Transverse colon (tissue), 4 donors: ENCODE measurements at places on chromosomes 2 and 18. TPM values are rescaled to one million over a fixed set of nuclear protein-coding genes. Genes with fewer than 3 reads are reported as not detected.
A peak's percentile ranks its signal among the peaks of the same experiment; 100 is the strongest.

DNA sequence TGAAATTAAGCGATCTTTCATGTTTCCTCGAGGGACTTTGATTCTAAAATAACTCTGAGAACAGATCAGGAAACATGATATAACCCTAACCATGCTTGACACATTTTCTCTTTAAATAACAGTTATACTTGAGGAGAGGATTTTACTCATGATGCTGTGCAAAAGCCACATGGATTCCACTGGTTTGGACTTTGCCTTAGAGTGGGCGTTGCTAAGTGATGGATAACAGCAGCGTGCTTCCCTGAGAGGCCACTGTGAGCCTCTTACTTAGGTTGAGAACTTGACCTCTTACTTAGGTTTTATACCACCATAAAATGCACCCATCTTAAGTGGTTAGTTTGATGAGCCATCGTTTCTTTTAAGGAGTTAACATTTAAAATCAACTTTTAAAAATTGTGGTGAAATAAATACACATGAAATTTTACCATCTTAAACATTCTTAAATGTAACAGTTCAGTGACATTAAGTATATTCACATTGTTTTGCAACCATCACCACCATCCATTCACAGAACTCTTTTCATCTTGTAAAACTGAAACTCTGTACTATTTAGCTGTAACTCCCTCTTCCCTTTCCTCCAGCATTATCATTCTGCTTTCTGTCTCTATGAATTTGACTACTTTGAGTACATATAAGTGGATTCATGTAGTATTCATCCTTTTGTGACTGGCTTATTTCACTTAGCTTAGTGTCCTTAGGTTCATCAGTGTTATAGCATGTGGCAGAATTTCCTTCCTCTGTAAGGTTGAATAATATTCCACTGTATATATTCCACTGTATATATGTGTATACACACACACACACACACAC, 22.6 kb downstream of the ANXA4 start:
- no peaks in the 10 kb centered on the region for H3K36me3 ChIP-seq
- H3K27me3 ChIP-seq, result no peaks in the 10 kb centered on the region
- H3K27ac ChIP-seq, result peak overlapping the region; percentile 19
- peak; percentile 55 for DNase-seq
- H3K4me3 ChIP-seq, result no peak overlapping the region
- peaks cover 64% of the 10 kb centered on the region for H3K4me1 ChIP-seq

Gene MYCN
- not detected for total RNA-seq

DNA sequence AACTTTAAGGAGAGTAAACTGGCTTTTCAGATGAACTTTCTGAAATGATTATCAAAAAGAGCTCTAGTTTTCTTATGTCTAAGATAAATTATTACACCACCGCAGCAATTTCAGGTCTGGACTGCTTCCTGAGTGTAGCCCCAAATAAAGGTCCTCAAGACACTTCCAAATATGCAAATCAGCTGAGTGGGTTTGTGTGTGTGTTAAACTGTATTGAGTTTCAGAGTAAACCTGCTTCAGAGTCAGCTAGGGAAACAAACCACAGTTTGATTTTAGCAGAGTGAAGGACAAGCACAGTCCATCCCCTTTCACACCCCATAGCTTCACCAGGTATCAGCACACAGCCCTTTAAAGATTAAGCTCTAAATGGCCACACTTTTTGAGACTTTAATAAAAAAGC, 168.7 kb downstream of the NRXN1 start:
- H3K4me1 ChIP-seq, result no peaks in the 10 kb centered on the region
- H3K27me3 ChIP-seq, result no peaks in the 10 kb centered on the region
- no peak overlapping the region for H3K4me3 ChIP-seq
- no peaks in the 10 kb centered on the region for H3K36me3 ChIP-seq

- peaks cover 30% of the 10 kb centered on the region for H3K36me3 ChIP-seq
- peaks cover 4% of the 10 kb centered on the region for H3K4me1 ChIP-seq
- no peak overlapping the region for H3K27ac ChIP-seq
- H3K4me3 ChIP-seq, result no peak overlapping the region
- H3K27me3 ChIP-seq, result no peaks in the 10 kb centered on the region
Measured at GRCh38 chr2:65098741-65099140, 31.2 kb downstream of the RAB1A start.

- H3K27me3 ChIP-seq, result no peaks in the 10 kb centered on the region
- H3K4me3 ChIP-seq, result no peak overlapping the region
- no peaks in the 10 kb centered on the region for H3K36me3 ChIP-seq
- DNase-seq, result no peak
- H3K27ac ChIP-seq, result no peak overlapping the region
Measured at GRCh38 chr2:76870581-76870980, 651.6 kb downstream of the LRRTM4 start.

GRCh38 chr2:145914716-145915115, 1394.8 kb upstream of the ZEB2 start:
- no peaks in the 10 kb centered on the region for H3K4me1 ChIP-seq
- no peak overlapping the region for H3K4me3 ChIP-seq
- no peaks in the 10 kb centered on the region for H3K27me3 ChIP-seq
- no peak overlapping the region for H3K27ac ChIP-seq
- H3K36me3 ChIP-seq, result no peaks in the 10 kb centered on the region
- no peak for DNase-seq

Gene CTNNA2
- 1.7 TPM for total RNA-seq

Gene ALPP
- total RNA-seq, result not detected

Gene AGXT
- total RNA-seq, result 0.82 TPM

GRCh38 chr18:39845631-39846030, 2109.4 kb upstream of the PIK3C3 start:
- H3K27me3 ChIP-seq, result peaks cover 12% of the 10 kb centered on the region
- H3K4me1 ChIP-seq, result peaks cover 7% of the 10 kb centered on the region
- no peak overlapping the region for H3K27ac ChIP-seq
- H3K4me3 ChIP-seq, result no peak overlapping the region
- H3K36me3 ChIP-seq, result no peaks in the 10 kb centered on the region
- DNase-seq, result no peak

DNA sequence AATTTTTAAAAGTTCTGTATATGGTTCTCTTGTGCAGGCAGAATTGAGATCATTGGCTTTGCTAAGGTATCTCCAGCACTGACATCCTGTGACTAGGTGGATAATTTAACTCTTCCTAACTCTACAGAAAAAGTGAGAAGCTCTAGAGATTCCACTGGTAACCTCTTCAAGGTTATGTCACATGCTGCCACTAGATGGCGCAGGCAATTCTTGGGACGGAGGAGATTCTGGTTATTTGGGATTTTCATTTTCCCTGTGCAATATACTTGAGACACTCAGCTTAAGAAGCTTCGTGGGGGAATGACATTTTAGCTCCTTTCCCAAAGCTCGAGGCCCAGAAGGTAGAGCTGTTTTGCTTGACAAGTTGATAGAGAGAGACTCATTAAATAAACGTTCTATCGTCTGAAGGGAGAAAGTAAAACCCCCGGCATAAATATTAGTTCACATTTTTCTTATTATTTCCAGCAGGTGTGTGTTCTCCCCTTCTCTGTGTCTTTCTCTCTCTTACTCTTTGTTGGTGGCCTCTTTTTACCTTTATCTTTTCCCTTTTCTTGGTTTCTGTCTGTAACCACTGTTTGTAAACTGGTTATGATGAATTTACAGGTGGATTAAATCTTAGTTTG, 26.6 kb upstream of the LANCL1 start:
- DNase-seq, result peak; percentile 48
- H3K27ac ChIP-seq, result no peak overlapping the region
- H3K4me3 ChIP-seq, result no peak overlapping the region
- H3K4me1 ChIP-seq, result no peaks in the 10 kb centered on the region
- no peaks in the 10 kb centered on the region for H3K27me3 ChIP-seq
- no peaks in the 10 kb centered on the region for H3K36me3 ChIP-seq

DNA sequence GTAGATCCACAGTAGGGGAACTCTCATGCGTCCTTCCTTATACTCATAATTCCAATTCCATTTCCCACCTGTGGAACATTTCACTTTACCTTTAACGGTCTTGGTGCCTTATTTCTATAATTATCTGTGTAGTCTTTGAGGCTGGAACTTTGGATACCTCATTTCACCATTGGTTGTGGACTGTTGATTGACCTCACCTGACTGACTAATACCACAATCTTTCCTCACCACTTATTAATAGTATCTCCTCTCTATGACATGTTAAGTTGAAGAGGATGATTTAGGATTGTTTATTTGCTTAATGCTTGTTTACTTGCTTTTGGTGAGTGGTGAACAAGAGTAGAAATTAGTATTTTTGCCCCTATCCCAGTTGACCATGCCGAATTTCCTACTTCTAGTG, 50.0 kb downstream of the R3HDM1 start:
- DNase-seq, result no peak
- H3K27ac ChIP-seq, result no peak overlapping the region
- H3K4me1 ChIP-seq, result no peaks in the 10 kb centered on the region
- H3K36me3 ChIP-seq, result no peaks in the 10 kb centered on the region
- no peak overlapping the region for H3K4me3 ChIP-seq

DNA sequence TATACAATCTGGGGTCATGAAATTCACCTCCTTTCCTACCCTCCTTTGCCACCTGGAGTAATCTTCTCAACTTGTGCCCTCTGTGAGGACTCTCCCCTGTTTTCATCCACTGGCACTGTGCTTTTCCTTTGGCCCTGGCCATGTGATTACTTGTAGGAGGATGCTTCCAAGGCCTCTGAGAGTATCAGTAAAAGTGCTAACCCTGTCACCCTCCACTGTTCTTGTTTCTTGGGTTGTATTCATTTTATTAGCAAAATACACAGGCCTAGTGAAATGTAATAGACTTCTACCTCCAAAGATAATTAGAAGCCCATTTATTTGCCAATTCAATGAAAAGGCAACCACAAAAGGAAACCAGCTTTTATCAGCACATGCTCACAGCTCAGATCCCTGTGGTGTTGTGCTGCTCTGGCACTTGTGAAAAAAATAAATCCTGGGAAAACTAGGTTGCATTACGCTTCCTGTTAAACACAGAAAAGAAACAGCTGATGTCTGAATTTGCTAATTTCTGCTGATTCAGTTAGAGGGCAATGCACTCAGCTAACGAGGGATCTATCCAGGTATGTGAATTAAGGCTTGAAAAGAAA, 357.5 kb upstream of the ETAA1 start:
- H3K27me3 ChIP-seq, result peaks cover 30% of the 10 kb centered on the region
- H3K27ac ChIP-seq, result no peak overlapping the region
- H3K4me3 ChIP-seq, result no peak overlapping the region
- no peaks in the 10 kb centered on the region for H3K4me1 ChIP-seq

- DNase-seq, result no peak
- H3K36me3 ChIP-seq, result no peaks in the 10 kb centered on the region
- H3K27ac ChIP-seq, result no peak overlapping the region
- peaks cover 12% of the 10 kb centered on the region for H3K27me3 ChIP-seq
- no peak overlapping the region for H3K4me3 ChIP-seq
- peaks cover 5% of the 10 kb centered on the region for H3K4me1 ChIP-seq
Measured at GRCh38 chr2:218031771-218032257, 29.0 kb upstream of the TNS1 start.

GRCh38 chr2:241205086-241205485, 16.6 kb downstream of the ANO7 start:
- no peak for DNase-seq
- H3K36me3 ChIP-seq, result no peaks in the 10 kb centered on the region
- H3K4me1 ChIP-seq, result no peaks in the 10 kb centered on the region
- H3K4me3 ChIP-seq, result no peak overlapping the region
- no peaks in the 10 kb centered on the region for H3K27me3 ChIP-seq

GRCh38 chr2:99890568-99891427, 251.6 kb downstream of the AFF3 start:
- H3K4me1 ChIP-seq, result no peaks in the 10 kb centered on the region
- H3K36me3 ChIP-seq, result no peaks in the 10 kb centered on the region
- H3K4me3 ChIP-seq, result no peak overlapping the region
- no peak for DNase-seq

- peaks cover 73% of the 10 kb centered on the region for H3K4me1 ChIP-seq
- DNase-seq, result no peak
- no peak overlapping the region for H3K4me3 ChIP-seq
- no peaks in the 10 kb centered on the region for H3K36me3 ChIP-seq
Measured at GRCh38 chr2:222864296-222864695, 3.5 kb downstream of the ACSL3 start.

Gene MYO5B
- total RNA-seq, result 111 TPM

Gene EDAR
- total RNA-seq, result not detected

GRCh38 chr2:190802626-190803209, 77.9 kb upstream of the GLS start:
- H3K4me3 ChIP-seq, result no peak overlapping the region
- H3K27ac ChIP-seq, result no peak overlapping the region
- H3K36me3 ChIP-seq, result no peaks in the 10 kb centered on the region
- H3K27me3 ChIP-seq, result no peaks in the 10 kb centered on the region
- H3K4me1 ChIP-seq, result no peaks in the 10 kb centered on the region

Gene C2orf72
- 52.7 TPM for total RNA-seq

Gene DPYSL5
- 0.32 TPM for total RNA-seq

DNA sequence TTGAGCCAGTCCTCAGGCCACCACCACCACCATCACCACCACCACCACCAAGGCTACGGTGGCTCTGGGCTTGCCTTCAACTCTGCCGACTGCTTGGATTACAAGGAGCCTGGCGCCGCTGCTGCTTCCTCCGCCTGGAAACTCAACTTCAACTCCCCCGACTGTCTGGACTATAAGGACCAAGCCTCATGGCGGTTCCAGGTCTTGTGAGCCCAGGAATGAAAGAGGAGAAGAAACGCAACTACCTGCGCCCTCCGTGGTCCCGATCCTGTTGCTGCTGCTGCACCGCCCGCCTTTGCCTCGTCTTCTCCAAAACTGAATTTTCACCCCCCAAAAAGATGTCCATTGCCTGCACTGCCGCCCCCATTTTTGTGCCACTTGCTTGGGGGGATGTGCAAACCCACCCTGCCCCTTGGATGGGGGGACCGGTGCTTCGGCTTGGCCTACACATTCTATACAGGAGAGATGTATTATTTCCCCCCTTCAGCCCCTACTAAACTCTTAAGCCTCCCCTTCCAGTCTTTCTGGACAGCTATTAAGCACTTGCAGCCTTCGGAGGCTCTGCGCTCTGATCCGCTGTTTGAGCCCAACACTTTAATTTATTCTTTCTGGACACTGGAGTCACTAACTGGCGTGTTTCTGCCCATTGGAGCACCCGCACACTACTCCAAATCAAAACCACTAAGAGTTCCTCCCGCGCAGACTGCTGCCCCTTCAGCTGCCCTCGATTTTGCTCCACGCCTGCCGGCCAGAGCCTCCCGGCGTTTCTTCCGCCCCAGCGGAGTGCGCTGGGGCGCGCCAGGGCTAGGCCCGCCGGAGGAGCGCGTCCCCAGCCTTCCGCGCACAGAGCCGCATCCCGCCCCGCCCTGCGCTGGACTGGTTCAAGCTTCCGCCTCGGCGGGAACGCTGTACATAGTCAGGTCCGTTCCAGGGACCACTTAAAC, 5.7 kb downstream of the OTX1 start:
- no peak overlapping the region for H3K27ac ChIP-seq
- no peaks in the 10 kb centered on the region for H3K36me3 ChIP-seq
- peak; percentile 46 for DNase-seq
- H3K27me3 ChIP-seq, result peaks cover 100% of the 10 kb centered on the region

DNA sequence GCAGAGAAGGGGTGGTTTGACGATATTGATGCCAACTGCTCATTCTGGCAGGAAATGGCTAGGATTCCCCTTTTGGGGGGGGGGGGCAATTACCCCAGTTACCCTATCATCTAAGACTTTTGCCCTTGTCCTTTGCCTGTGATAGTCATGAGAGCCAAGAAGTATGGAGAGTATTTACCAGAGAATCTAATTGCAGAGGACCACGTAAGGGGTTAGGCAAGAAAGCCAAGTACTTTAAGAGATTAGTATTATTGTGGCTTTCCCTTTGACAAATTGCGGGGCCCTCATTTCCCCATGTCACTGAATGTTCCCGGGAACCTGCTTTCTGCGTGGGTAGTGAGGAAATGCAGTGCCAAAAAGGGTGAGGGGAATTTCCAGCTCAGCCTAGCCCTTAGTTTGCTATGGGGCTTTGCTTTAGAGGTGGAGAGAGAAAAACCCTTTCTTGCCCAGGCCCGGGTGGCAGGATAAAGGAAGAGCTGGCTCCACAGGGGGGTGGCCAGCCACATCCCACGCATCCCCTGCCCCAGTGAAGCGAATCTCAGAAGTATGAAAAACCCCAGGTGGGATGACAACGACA, 1.5 kb downstream of the AQP4 start:
- no peaks in the 10 kb centered on the region for H3K36me3 ChIP-seq
- H3K27ac ChIP-seq, result no peak overlapping the region
- H3K27me3 ChIP-seq, result peaks cover 25% of the 10 kb centered on the region

Gene FAP
- not detected for total RNA-seq

Gene TRIM43
- not detected for total RNA-seq
